ENCODE measurements at places on chromosomes 16 and 17. TPM values are rescaled to one million over a fixed set of nuclear protein-coding genes. Genes with fewer than 3 reads are reported as not detected.
A peak's percentile ranks its signal among the peaks of the same experiment; 100 is the strongest.

Gene STUB1
- total RNA-seq = 89.7 TPM

Gene SECTM1
- total RNA-seq = 2.1 TPM

Gene TMEM114
- total RNA-seq = not detected

DNA sequence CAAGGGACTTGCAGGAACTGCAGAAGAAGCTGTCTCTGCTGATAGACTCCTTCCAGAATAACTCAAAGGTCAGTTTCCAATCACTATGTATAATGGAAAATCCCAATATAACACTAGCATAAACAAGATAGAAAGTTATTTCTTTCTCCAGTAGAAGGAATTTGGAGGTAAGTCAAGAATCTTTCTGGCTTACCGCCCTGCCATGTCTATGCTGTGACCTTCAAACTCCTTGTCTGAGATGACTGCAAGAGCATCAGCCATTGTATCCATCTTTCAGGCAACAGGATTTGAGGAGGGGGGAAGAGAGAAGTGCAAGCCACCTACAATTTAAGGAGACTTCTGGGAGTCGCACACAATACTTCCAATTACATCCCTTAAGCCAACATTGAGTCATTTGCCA lies 2.7 kb downstream of the LDAF1 start:
- no peak overlapping the region for H3K4me3 ChIP-seq
- H3K27ac ChIP-seq = no peak overlapping the region
- H3K27me3 ChIP-seq = no peaks in the 10 kb centered on the region
- peaks cover 23% of the 10 kb centered on the region for H3K36me3 ChIP-seq
- no peak for DNase-seq

DNA sequence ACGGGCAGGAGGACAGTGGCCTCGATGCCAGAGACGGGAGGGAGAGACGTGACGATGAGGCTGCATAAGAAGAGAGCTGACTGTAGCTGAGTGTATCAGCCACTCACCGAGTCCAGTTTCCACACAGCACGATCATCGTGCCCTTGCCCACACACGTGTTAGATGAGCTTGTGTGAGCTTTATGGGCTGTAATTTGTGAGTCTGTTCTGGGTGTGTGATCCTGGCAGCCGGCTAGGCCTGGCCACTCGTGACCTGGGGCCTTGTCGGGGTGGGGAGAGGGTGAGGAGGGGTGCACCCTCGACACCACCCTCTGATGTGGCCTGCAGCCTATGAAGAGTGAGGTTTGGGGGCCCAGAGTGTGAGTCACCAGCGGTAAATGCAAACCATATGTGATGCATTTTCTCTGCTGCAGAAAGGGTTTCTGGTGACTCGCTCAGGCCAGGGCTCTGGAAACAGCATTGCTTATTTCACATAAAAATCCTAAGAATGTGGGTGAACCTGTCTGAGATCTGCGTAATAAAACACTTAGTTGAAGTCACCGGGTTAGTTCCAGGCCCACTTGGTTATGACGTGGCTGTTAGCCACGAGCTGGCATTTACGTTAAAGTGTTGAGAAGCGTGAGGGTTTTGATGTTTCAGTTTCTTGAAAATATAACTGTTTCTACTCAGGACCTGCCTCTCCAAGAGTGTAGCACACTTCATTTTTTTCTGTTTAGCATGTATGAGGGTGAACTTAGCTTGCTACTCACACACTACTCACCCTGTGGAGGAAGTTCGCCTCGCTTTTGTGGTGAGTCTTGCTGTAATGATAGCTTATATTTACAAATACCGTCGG lies 4.2 kb downstream of the METRNL start:
- no peaks in the 10 kb centered on the region for H3K27me3 ChIP-seq
- peaks cover 48% of the 10 kb centered on the region for H3K4me1 ChIP-seq
- H3K27ac ChIP-seq = peak overlapping the region; percentile 98
- DNase-seq = no peak

- peak overlapping the region; percentile 98 for H3K27ac ChIP-seq
- no peak for DNase-seq
- no peaks in the 10 kb centered on the region for H3K36me3 ChIP-seq
- peaks cover 64% of the 10 kb centered on the region for H3K4me1 ChIP-seq
These were observed 2.8 kb downstream of the PLCD3 start for GRCh38 chr17:45129426-45129939.

DNA sequence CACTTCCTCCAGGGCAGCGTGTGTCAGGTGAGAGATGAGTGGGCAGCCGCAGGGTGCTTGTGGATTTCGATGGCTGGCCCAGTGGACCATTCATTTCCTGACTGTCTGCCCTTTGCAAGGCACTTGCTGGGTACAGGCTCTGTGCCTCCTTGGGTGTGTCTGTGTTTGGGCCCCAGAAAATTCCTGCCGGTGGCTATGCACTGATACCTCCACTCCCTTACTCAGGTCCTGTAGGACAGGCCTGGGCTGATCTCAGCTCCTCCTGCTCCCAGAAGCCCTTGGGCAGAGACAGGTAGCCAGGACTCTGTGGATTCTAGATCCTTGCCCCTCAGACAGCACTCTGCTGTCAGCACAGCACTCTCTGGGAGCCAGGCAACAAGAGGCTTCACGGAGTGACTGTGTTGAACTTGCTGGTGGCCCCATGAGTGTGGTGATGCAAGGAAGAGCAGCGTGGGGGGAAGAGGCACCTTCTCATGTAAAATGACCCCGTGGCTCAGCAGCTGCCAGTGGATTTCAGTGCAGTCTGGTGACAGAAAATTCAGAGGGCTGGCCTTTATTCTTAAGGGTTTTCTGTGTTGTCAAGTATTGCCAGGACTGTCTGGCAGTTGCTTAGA lies 29.0 kb downstream of the PGS1 start:
- peaks cover 10% of the 10 kb centered on the region for H3K4me1 ChIP-seq
- H3K27ac ChIP-seq = no peak overlapping the region
- no peak overlapping the region for H3K4me3 ChIP-seq
- H3K36me3 ChIP-seq = peaks cover 24% of the 10 kb centered on the region
- no peak for DNase-seq
- H3K27me3 ChIP-seq = no peaks in the 10 kb centered on the region

DNA sequence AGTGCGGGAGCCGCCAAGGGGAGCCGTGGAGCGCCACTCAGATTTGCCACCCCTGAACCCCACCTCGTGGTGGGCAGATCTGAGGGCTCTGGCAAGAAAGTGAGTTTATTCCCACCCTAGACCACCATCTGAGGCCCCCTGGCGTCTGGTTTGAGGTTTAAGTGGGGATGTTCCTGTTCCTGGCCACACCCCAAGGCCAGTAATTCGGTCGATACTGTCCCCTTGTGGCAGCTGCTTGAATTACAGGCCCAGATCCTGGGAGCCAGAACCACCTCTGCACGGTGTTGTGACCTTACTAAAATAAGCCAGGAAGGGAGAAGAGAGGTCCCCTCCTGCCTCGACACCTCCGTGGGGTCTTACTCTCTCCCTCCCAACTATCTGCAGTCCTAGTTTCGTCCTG lies 3.3 kb upstream of the LAT start:
- DNase-seq = no peak
- H3K4me1 ChIP-seq = peaks cover 6% of the 10 kb centered on the region
- H3K4me3 ChIP-seq = no peak overlapping the region
- H3K27me3 ChIP-seq = no peaks in the 10 kb centered on the region
- no peak overlapping the region for H3K27ac ChIP-seq

DNA sequence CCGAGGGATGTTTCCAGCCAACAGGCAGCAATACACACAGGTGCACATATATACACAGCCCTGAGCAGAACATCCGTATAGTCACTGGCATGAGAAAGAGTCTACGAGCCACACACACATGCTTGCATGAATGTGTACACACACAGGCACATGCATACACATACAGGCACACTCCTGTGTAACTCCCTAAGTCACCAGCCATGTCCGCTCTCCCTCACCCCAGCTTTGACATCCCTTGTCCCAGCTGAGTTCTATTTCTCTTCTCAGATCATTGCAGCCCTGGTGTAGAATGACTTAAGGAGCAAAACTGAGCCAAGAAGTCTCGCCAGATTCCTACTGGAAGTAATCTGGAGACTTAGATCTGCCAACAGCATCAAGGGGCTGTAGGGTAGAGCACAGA lies 13.1 kb downstream of the CDRT4 start:
- H3K4me3 ChIP-seq = no peak overlapping the region
- peaks cover 32% of the 10 kb centered on the region for H3K4me1 ChIP-seq
- no peak overlapping the region for H3K27ac ChIP-seq
- no peak for DNase-seq
- no peaks in the 10 kb centered on the region for H3K27me3 ChIP-seq
- H3K36me3 ChIP-seq = peaks cover 6% of the 10 kb centered on the region

DNA sequence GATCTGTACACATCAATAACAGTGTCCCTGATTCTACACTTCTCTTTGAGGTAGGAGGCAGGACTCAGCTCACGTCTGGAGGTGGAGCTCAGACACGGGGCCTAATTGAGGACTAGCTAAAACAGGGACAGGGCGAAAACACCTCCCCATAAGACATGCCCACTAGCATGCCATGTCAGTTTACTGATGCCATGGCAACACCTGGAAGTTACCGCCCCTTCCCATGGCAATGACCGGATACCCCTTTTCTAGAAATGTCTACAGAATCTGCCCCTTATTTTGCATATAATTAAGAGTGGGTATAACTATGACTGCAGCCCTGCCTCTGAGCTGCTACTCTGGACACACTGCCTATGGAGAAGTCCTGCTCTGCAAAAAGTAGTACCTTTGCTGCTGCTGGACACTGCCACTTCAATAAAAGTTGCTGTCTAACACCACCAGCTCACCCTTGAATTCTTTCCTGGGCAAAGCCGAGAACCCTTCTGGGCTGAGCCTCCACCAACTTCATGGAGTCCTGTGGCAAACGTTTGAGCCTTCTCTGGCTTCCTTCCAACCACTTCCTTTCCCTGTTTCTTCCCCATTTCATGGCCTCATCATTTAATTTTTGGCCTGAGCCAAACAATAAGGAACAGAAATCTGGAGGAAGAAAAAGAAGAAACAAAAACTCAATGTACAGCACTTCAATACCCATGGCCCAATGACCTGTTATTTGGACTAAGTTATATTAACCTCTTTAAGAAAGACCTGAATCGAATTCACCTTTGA lies 21.0 kb downstream of the PHB1 start:
- no peaks in the 10 kb centered on the region for H3K27me3 ChIP-seq
- no peak overlapping the region for H3K27ac ChIP-seq
- no peaks in the 10 kb centered on the region for H3K36me3 ChIP-seq
- DNase-seq = peak; percentile 13
- no peak overlapping the region for H3K4me3 ChIP-seq

DNA sequence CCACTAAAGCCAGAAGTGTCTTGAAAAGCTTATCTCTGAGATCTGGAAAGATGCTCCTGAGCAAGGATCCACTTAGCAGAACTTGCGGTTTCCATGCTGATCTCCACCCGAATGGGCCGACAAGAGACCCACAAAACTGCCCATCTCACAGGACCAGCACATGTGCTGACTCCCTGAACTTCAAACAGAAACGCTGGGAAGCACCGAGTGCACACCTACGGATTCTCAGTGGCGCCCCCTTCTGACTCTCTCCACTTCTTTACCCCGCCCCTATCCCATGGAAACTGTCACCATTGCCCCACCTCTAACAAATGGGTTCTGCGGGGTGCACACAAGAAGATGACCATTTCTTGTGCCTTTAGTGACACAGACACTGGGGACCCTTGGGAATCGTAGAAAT lies 21.4 kb downstream of the CDRT4 start:
- no peaks in the 10 kb centered on the region for H3K4me1 ChIP-seq
- H3K27ac ChIP-seq = no peak overlapping the region
- H3K4me3 ChIP-seq = no peak overlapping the region
- no peaks in the 10 kb centered on the region for H3K27me3 ChIP-seq
